Amygdala (tissue), 56 donors: ENCODE measurements at places on chromosomes 1 and 21.

DNA sequence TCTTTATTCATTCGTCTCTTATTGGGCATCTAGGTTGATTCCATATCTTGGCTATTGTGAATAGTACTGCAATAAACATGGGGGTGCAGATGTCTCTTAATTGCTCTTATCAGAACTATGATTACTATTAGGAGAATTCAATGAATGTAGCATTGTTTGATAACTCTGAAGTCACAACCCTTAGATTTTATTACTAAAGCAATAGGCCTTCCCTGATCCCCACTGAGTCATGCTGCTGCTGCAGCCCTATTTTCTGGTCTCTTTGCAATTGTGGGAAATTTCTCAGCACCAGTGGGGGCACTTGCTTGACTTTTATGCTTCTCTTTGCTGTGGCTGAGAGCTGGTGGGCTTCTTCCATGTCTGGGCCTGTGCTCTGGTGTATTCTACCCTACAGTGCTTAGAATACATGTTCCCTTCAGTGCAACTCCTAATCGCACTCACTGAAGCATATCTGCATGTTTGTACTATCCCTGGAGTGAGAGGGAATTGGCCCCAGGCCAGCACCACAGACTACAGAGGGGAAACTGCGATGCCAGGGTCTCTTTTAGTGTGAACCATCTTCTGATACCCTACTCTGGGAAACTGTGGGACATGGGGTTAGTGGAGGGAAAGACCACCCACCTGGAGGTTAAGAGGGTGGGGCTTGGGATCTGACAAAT lies 52.2 kb upstream of the ROR1 start:
- no peak for DNase-seq

DNA sequence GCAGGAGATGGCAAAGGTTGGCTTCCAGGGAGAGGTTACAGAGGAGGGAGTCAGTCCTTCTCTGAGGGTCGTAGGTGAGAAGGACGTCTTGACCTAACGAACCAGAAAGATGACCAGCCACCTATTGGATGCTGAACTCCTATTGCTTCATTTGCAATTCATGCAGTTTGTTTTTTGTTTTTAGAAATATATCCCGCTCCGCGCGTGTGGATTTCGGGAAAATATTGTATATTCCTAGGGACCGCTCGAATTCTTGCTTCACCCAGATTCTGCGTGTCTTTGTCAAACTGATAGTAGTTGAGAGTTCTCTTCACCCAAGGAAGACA lies 564 bp downstream of the DISP1 start:
- DNase-seq, result no peak

DNA sequence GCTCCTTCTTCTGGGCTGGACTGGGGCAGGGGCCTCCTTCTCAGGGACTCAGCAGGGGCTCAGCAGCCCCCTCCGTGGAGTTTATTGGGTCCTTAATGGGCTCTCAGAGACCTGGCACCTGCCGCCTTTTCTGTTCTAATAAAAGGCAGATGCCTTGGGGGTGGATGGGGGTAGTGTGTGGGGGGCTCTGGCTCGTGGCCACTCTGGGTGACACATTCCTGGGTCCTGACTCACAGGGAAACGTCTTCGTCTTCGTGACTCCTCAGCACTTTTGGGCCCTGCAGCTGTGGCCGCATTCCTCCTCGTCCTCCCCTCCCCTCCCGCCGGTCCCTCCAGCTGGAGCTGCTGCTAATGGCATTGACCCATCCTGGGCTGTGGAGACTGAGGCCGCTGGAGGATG lies 107.8 kb upstream of the WNT4 start:
- DNase-seq, result no peak

DNA sequence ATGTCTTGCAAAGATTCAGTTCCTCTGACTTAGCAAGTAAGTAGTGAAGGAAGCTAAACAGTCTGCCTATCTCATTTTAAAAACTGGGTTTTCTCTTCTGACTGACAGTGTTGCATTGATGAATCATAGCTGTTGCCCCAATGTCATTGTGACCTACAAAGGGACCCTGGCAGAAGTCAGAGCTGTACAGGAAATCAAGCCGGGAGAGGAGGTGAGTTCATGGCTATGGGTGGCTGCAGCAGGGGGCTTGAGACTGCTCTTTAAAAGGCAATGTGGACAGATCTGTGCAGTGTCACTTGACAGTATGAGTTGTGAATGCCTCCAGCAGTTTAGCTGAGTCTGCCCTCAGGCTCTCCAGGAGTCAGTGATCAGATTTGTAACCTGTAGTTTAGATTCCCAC lies 46.6 kb downstream of the SMYD2 start:
- no peak for DNase-seq

GRCh38 chr1:93839307-93839706 lies 39.7 kb downstream of the DNTTIP2 start:
- DNase-seq, result no peak

GRCh38 chr1:44027320-44027719 lies 3.9 kb downstream of the SLC6A9 start:
- DNase-seq, result no peak
